Gastrocnemius medialis (tissue), 4 donors: ENCODE measurements at places on chromosomes 11 and 22. TPM values are rescaled to one million over a fixed set of nuclear protein-coding genes. Genes with fewer than 3 reads are reported as not detected.

GRCh38 chr22:44180706-44181032 is at the start of gene PARVG:
TSS of gene PARVG (plus strand) at chr22:44180925. CDS start at chr22:44183330, 2,405 bp downstream.
- no peak within 1 kb of the TSS for H3K4me3 ChIP-seq
- H3K36me3 ChIP-seq: no peaks in the 10 kb centered on the region
- peaks cover 16% of the 10 kb centered on the region for H3K27me3 ChIP-seq
- no peaks in the 10 kb centered on the region for H3K4me1 ChIP-seq
- H3K27ac ChIP-seq: no peak within 1 kb of the TSS

OR10A2 gene
- not detected for total RNA-seq

FOLR3 gene
- not detected for total RNA-seq

DRICH1 gene
- total RNA-seq: not detected

- H3K4me1 ChIP-seq: no peaks in the 10 kb centered on the region
- no peak overlapping the region for H3K4me3 ChIP-seq
- no peaks in the 10 kb centered on the region for H3K27me3 ChIP-seq
- no peaks in the 10 kb centered on the region for H3K36me3 ChIP-seq
Observed at GRCh38 chr22:31603081-31603525, 58.9 kb downstream of the PISD start.
